ENCODE measurements at places on chromosomes 4 and X. TPM values are rescaled to one million over a fixed set of nuclear protein-coding genes. Genes with fewer than 3 reads are reported as not detected.
A peak's percentile ranks its signal among the peaks of the same experiment; 100 is the strongest.

GRCh38 chr4:95317085-95317793 is 231.5 kb downstream of the UNC5C start:
- DNase-seq = no peak

GRCh38 chrX:68846536-68846935 is 17.7 kb downstream of the EFNB1 start:
- no peak for DNase-seq

Gene NKRF
- 8.5 TPM for total RNA-seq

GRCh38 chr4:26779674-26780073 is 81.0 kb upstream of the STIM2 start:
- DNase-seq = peak; percentile 76

- DNase-seq = no peak
Observed at GRCh38 chrX:129462707-129463106, 60.6 kb downstream of the SMARCA1 start.

DNA sequence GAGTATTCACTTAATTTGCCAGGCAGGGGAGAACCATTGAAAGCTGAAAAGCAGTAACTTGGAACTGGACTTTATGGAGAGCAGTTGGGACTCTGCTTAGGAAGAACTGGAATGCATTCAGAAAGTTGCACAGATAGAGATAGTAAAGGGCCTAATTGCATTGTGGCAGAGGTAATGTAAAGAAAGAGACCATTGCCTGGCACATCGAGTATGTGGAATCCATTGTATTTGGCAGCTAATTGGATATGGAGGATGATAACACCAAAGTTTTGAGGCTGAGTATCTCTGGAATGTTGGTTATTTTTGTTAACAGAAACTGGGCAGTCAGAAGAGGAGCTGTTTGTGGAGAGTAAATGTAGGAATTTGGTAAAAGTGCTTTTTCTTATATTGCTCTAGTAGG is 169.9 kb downstream of the BMPR1B start:
- no peak for DNase-seq

GRCh38 chr4:169024762-169025161 is 14.7 kb upstream of the CBR4 start:
- no peak for DNase-seq

Gene PPEF2
- 0.15 TPM for total RNA-seq

Gene STK32B
- total RNA-seq = 5.0 TPM

GRCh38 chrX:150446151-150446550 is 83.0 kb downstream of the MAMLD1 start:
- no peak for DNase-seq

Gene WAS
- total RNA-seq = 2.3 TPM

Gene CAMK2D
- 47.7 TPM for total RNA-seq

Gene EVC
- total RNA-seq = 20.0 TPM

Gene ARMCX1
- 43.4 TPM for total RNA-seq

GRCh38 chrX:107818900-107819521 is 6.7 kb upstream of the MID2 start:
- DNase-seq = no peak

DNA sequence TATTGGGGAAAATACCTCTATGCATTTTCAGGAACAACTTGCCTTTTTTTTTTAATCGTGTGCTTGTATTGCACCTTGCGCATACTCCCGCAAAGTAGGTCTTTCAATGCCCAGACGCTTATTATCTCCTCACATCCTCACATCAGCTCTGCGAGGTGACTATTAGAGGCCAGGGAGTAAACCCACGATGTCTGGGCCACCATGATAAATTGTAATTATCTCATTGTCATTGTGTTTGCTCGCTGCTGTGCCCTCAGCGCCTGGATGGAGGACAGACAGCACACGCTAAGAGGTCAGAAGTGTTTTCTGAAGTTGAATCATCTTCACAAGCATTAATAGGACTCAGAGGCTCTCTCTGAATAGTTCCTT is 1.0 kb upstream of the RELL1 start:
- no peak for DNase-seq

- DNase-seq = no peak
Observed at GRCh38 chr4:89316211-89316610, 8.6 kb upstream of the GPRIN3 start.

GRCh38 chr4:165325732-165326512 is 1.5 kb upstream of the MSMO1 start:
- DNase-seq = no peak

- no peak for DNase-seq
Observed at GRCh38 chr4:112765317-112765974, 128.5 kb downstream of the LARP7 start.

Gene MAGEB17
- total RNA-seq = not detected

DNA sequence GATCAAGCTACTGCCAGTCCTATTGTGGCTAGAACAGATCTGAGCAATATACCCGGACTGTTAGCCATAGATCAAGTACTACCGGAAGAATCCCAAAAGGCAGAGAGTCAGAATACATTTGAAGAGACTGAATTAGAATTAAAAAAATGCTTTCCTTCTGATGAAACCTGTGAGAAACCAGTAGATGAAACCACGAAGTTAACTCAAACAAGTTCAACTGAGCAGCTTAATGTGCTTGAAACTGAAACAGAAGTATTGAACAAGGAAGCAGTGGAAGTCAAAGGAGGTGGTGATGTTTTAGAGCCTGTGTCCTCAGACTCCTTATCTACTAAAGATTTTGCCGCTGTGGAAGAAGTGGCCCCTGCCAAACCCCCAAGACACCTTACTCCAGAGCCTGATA is 46.8 kb downstream of the WDR44 start:
- DNase-seq = no peak

DNA sequence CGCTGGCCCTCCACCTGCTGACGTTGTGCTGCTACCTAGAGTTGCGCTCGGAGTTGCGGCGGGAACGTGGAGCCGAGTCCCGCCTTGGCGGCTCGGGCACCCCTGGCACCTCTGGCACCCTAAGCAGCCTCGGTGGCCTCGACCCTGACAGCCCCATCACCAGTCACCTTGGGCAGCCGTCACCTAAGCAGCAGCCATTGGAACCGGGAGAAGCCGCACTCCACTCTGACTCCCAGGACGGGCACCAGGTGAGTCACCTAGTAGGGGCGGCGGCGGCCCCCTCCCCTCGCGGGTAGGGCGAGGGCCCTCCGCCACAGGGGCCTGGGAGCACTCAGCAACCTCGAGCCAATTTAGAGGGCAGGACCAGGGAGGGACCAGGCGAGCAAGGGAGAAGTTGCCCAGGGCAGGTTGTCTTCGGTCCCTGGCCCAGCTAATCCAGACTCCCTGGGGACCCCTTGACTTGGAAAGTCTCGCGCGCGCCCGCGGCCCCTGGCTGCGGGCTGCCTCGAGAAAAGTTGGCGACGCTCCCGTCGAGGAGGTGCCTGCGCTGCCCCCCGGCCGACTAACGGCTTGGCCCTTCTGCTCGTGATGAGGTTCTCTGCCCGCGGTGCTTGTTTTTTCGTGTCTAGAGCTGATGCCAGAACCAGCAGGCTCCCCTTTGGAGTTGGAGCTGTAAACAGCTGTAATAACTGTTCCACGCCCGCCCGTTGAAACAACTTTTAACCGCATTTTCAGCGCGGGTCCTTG is 717 bp downstream of the EDA start:
- DNase-seq = no peak

GRCh38 chr4:150280081-150280895 is 202.0 kb downstream of the DCLK2 start:
- DNase-seq = no peak

Gene ADGRG4
- total RNA-seq = under 0.01 TPM

Gene RHOXF2
- total RNA-seq = not detected

Gene CLCN5
- 5.0 TPM for total RNA-seq

- no peak for DNase-seq
Observed at GRCh38 chr4:3009422-3009821, 46.1 kb downstream of the GRK4 start.

Gene HS6ST2
- total RNA-seq = 1.3 TPM

- DNase-seq = no peak
Observed at GRCh38 chr4:99852199-99852749, 35.6 kb downstream of the DAPP1 start.

DNA sequence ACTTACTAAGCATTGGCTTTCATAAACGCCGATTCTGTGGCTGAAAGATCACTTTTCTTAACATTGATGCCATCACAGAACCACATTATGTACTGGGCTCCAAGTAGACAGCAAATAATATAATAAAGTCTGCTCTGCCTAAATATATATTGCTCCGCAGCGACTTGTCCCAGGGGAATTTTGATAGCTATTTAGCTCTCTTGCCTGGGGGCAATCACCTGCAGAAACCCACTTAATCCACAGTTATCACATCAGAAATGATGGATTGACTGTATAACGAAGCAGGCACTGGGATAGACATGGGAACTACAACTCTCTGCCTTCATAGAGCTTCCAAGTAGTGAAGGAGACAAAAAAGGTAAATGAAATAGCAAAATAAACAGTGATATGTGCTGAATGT is 48.0 kb upstream of the MYOZ2 start:
- no peak for DNase-seq

Gene AMBN
- not detected for total RNA-seq
